HT1080 (cell line): ENCODE measurements at places on chromosomes 16 and 17. TPM values are rescaled to one million over a fixed set of nuclear protein-coding genes. Genes with fewer than 3 reads are reported as not detected.

The ATXN2L gene
- total RNA-seq = 36.5 and 57.7 TPM in 2 replicates

The TMED6 gene
- total RNA-seq = 0.11 and 0.23 TPM in 2 replicates

The UBB gene
- 2,252 and 2,476 TPM in 2 replicates for total RNA-seq

The CACNG3 gene
- total RNA-seq = not detected in 2 replicates

The WNK4 gene
- total RNA-seq = 5.7 and 8.9 TPM in 2 replicates

The TBC1D28 gene
- total RNA-seq = not detected in 2 replicates
